ENCODE measurements at places on chromosomes 13 and 19.
A peak's percentile ranks its signal among the peaks of the same experiment; 100 is the strongest.

DNA sequence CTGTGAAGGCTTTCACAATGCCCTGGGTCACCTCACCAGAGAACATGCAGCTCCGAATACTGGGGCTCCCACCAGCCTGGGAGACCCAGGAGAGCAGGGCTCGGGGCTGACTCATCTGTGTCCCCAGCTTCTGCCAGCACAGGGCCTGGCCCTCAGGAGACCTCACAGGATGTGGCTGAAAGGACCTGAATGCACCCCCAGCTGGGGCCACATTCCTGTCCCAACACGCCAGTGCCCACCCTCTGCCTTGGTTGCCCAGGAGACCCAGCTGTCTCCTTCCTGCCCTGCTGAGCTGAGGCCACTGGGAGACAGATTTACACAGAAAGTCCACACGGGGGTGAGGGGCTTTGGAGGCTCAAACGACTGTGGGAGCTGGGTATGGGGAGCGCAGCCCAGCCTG lies 11.9 kb downstream of the BCAT2 start:
- no peak for DNase-seq

GRCh38 chr13:33448889-33449288 lies 163.3 kb upstream of the STARD13 start:
- DNase-seq, result no peak

- no peak for DNase-seq
These were observed 807 bp downstream of the PGLYRP1 start for GRCh38 chr19:46022061-46022430.

DNA sequence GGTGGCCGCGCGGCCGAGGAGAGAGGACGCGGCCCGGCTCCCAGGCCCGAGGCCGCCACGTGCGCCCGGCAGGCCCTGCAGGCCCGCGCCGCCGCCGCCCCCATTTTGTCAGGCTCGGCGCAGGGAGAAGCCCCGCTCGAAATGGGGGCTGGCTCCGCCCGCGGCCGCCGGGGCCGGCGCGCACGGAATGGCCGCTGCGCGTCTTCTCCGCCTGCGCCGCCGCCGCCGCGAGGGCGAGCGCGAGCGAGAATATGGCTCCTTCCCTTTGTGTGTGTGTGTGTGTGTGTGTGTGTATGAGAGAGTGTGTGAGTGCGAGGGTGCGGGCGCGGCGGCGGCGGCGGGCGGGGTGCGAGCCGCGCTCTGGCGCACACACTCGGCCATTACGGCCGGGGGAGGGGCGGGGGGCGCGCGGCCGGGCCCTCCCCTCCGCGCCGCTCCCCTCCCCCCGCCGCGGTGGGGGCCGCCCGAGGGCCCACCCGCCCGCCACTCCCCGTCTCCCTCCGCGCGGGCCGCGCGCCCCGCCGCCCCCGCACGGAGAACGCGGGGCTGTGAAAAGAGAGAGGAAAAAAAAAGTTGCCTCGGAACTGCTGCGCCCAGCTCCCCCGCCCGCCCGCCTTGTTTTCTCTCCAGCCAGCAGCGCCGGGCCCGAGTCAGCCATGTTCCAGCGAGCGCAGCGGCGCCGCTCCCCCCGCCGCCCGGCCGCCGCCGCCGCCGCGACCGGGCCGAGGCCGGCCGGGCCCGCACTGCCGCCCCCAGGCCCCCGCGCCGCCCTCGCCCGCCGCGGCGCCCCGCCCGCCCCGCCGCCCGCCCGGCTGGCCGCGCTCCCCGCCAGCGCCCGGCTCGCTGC lies 1.0 kb downstream of the HMGB1 start:
- peak; percentile 68 for DNase-seq

GRCh38 chr19:38638461-38638860 lies 9.0 kb upstream of the ACTN4 start:
- no peak for DNase-seq

GRCh38 chr13:59461411-59461810 lies 702.3 kb downstream of the DIAPH3 start:
- no peak for DNase-seq

DNA sequence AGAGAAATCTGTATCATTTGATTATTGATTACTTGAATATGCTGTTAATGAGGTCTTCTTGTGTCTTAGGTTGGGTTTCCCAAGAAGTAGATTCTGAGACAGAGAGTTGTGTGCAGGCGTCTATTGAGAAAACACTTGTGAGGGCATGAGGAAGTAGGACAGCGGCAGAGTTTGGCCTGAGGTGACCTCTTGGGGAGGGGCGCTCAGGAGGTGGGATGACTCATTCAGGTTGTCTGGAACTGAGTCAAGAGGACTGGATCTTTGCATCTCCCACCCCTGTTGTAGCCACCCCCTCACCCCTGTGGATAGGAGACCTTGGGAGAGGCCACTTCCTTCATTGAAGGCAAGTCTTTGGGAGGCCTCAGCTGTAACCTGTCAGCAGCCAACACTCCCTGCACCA lies 35.2 kb upstream of the WDFY2 start:
- DNase-seq, result no peak

GRCh38 chr13:100826441-100826840 lies 151.8 kb upstream of the TMTC4 start:
- no peak for DNase-seq

DNA sequence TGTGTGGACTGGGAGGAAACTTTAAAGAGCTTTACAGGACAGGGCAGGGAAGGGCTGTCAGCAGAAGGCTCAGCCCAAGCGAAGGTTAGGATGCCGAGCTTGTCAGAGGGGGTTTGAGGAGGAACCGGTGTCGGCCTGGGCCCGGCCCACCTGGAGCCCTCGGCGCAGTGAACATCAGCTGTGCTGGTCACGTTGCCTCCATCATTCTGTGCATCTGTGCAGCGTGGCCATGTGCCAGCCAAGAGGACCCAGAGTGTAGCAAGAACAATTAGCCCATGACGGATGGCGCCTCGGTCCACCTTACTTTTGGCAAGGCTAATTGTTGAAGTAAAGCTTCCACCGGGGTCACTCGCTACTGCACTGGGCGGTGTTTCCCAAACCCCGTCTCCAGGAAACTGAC lies 161.4 kb downstream of the PTPRS start:
- no peak for DNase-seq

GRCh38 chr19:18401580-18402112 lies 4.2 kb upstream of the LRRC25 start:
- DNase-seq, result no peak

GRCh38 chr13:107139006-107139405 lies 571.1 kb upstream of the ARGLU1 start:
- no peak for DNase-seq

- DNase-seq, result no peak
These were observed 15.4 kb downstream of the CARS2 start for GRCh38 chr13:110690516-110690915.

GRCh38 chr19:58364146-58364545 lies 1.6 kb upstream of the ZNF497 start:
- DNase-seq, result no peak

- DNase-seq, result no peak
These were observed 571.6 kb downstream of the TBC1D4 start for GRCh38 chr13:74910415-74910814.

GRCh38 chr19:49057636-49058234 lies at the start of gene CGB7:
TSS of gene CGB7 (minus strand) at chr19:49057749. CDS start at chr19:49055375, 2,374 bp downstream.
- no peak for DNase-seq

DNA sequence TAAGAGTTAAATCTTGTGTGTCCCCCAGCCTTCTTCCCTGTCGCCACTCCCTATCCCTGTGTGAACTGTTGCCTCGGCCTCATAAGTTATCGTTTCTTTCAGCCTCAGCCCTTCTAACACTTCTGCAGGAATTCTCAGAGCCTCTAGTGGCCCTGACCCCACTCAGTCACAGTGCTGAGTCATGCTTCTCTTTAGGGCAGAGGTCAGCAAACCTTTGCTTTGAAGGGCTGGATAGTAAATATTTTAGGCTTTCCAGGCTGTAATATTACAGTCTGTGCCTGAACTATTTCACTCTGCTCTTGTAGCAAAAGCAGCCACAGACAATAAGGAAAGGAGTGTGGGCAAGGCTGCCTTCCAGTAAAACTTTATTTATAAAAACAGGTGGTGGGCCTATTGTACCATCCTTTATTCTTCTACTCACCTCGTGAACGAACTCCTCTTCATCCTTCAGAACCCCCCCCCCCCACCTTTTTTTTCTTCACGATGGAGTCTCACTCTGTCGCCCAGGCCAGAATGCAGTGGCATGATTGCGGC lies 22.1 kb downstream of the MYO9B start:
- DNase-seq, result no peak

- no peak for DNase-seq
These were observed 8.1 kb upstream of the ERICH6B start for GRCh38 chr13:45623516-45624090.

GRCh38 chr19:15265850-15266248 lies 33.6 kb upstream of the EPHX3 start:
- peak; percentile 78 for DNase-seq

DNA sequence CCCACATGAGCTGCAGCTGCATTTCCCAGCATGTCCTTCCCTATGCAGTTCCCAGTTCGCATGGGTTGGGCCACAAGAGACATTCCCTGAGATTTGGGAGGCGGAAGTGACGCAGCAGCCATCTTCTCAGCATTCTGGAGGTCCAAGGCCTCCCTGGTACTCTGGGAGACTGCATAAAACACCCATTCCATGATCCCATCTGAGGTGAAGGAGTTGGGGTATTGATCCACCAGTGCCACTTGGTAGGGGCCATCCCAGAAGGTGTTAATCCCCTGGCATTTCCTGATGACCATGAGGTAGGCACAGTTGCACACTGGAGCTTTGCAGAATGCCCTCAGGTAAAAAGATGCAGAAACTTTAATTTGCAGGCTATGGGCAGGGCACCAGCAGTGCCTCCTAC lies 25.4 kb downstream of the POP4 start:
- no peak for DNase-seq

- no peak for DNase-seq
These were observed 26.7 kb upstream of the RNF113B start for GRCh38 chr13:98203646-98204326.

DNA sequence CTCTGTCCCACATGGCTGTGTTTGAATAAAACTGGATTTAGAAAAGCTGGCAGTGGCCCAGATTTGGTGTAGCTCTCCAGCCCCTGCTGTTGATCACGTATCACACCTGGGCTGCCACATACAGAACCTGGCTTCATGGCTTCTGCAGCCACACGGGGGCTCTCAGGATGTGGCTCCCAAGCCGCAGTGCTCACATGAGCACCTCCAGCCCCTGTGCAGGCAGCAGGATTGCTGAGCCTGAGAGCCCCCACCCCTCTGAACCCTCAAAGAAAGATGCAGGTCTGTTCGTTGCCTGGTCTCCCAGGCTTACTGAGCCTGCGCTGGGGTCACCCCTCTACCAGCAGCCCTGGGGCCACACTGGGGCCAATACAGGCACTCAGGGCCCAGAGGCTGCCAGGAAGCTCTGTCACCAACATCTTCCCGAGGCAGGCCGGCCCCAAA lies 2.7 kb downstream of the PLEKHF1 start:
- no peak for DNase-seq

- no peak for DNase-seq
These were observed 109.5 kb upstream of the SPATA13 start for GRCh38 chr13:24050796-24051715.

DNA sequence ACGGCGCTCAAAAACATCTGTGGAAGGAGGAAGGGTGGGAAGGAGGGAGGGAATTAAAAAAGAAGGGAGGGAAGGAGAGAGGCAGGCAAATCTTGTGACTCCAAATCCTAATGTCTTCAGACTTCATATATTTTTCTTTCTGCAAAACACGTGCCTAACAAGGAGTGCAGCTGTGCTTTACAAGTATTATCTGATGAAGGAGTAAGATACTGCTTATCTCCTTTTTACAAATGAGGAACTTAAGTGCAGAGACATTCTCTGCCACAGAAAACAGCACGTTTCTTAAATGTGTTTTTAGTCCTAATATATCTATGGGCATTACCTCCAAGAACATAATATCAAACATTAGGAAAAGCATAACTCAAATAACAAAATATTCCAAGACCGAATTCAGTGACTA lies 6.5 kb downstream of the FLT3 start:
- no peak for DNase-seq

DNA sequence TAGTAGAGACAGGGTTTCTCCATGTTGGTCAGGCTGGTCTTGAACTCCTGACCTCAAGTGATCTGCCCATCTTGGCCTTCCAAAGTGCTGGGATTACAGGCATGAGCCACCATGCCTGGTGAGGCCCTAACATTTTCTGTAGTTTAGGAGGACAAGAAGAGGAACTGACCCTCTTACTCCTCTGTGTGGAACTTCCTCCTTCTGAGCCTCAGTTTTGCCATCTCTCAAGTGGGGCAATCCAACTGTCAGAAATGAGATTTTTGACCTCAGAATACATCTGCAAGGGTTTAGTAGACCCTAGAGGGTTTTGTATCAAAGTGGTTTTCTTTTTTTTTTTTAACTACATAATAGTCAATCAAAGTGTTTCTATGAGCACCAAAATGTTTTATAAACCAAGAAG lies 2.4 kb downstream of the DKKL1 start:
- no peak for DNase-seq

GRCh38 chr19:30178721-30179402 lies 193.3 kb upstream of the ZNF536 start:
- DNase-seq, result no peak

GRCh38 chr13:110018009-110018408 lies 231.6 kb upstream of the IRS2 start:
- DNase-seq, result no peak

DNA sequence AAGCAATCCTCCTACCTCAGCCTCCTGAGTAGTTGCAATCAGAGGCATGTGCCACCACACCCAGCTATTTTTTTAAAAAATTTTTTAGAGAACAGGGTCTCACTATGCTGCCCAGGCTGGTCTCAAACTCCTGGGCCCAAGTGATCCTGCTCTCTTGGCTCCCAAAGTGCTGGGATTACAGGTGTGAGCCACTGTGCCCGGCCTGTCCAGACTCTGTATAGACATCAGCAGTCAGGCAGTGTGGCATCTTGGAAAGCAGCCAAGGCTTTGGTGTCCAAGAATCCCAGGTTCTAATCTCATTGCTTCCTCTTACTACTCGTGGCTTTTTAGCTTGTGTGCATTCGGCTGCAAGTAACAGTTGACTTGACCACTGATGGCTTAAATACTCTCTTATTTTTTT lies 43.4 kb downstream of the BICRA start:
- no peak for DNase-seq

DNA sequence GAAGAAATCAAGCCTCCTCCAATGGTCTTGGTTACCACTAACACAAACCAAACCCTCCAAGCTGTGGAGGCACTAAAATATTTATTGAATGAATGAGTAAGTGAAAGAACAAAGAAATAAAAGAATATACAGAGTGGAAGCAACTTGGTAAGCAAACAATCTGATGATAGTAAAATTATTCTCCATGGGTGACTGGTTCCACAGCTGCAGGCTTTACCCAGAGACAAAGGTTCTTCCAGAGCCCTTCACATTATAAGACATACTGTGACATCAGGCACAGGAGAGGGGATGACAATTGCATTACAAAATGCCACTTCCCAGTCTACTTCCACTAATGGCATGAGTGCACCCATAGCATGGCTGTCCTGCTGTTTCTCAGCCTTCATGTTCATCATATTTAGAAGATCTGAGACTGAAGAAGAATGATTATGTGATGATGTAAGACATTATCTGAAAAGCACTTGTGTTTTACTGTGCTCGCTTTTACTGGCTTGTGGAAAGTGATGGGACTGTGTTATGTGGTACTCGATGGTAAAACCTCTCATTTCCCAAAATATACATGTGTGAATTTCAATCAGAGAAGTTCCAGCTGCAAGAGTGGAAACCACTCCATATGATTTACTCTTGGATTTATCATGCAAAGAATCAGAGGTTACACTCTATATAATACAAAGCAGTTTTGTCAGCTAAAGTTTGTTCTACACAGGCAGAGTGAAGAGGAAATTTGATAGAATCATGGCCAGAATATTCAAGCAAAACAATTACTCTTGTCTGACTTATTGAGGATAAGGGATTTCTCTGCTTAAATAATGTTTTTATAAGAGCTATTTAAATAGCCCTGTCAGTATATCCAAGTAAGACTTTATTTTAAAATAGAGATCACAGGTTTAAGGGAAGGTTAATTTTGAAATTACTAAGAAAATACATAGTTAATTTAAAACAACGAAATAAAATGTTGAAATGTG lies 220.2 kb upstream of the NBEA start:
- DNase-seq, result no peak
